ENCODE measurements at places on chromosomes 6 and 20.

DNA sequence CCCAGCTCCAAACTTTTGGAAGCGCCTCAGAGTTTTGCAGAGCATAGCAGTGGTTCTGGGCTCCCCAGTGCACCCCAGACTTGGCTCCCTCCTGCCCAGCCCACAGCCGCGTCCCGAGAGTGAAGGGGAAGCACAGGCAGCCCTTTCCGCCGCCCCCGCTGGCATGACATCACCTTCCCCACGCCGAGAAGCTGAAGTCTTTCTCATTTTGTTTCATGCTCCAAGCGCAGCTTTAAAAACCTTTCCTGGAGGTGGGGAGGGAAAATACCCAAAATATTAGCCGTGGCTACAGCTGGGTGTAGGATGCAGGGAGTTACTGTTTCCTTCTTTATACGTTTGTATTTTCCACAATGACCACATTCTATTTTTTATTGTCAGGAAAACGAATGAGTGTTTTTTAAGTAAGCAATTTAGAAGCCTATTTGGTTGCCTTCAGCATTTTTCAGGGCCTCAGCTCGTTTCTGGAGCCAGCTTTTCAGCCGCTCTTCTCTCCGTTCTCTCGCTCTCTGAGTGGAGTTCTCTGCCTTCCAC, 72.9 kb downstream of the SNX5 start:
- peak; percentile 86 for DNase-seq

GRCh38 chr6:25010902-25011625, 75.3 kb upstream of the RIPOR2 start:
- no peak for DNase-seq

- no peak for DNase-seq
Observed at GRCh38 chr6:8006208-8006607, 58.0 kb downstream of the BLOC1S5 start.

GRCh38 chr6:127520066-127520465, 931 bp upstream of the MTCL3 start:
- DNase-seq: no peak

- DNase-seq: no peak
Observed at GRCh38 chr6:128641703-128642102, 121.3 kb upstream of the PTPRK start.

DNA sequence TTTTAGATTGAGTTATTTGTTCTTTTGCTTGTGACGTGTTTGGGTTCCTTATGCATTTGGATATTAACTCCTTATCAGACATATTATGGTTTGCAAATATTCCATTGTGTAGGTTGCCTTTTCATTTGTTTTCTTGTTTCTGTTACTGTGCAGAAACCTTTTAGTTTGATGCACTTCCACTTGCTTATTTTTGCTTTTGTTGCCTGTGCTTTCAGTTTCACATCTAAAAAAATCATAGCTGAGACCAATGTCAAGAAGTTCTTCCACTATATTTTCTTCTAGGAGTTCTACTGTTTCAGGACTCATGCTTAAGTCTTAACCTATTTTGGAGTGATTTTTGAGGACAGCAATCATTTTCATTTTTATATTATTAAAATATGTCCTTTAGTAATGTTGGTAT, 113.5 kb downstream of the EPM2A start:
- no peak for DNase-seq

DNA sequence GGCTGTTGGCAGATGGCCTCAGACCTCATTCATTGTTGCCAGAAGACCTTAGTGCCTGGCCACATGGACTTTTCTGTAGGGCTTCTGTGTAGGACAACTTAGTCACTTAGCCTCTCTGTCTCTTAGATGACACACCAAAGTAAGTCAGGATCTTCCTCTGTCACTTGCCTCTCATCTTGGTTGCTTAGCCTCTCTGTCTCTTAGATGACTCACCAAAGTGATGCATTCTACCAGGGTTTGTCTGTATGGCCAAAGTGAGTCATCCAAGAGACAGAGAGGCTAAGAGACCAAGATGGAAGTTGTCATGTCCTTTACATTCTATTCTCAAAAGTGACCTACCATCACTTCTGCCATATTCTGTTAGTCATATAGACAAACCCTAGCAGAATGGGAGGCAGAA, 255.9 kb upstream of the DEFB112 start:
- DNase-seq: no peak

DNA sequence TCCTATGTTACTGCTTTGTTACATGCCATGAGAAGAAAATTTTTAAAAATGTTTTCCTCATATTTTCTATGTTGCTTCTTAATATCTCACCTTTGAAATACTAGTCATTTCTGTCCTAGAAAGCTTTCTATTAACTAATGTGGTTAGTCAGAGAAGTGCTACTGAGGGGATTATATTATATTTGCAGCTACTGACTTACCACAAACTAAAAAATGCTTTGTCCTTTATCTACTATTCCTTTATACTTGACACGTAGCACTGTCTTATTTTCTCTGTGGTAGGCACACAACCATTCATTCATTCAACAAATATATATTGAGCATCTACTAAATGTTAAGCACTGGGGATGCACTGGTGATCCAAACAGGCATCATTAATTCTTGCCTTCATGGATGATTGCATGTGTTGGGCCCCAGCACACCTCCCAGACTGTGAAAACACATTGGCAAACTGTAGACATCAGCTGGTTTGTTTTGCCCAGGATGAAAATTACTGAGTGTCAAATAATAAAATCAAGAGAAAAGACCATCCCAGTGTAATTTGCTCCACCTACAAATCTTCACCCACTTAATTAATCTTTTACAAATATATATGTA, 10.7 kb upstream of the MLIP start:
- DNase-seq: no peak

DNA sequence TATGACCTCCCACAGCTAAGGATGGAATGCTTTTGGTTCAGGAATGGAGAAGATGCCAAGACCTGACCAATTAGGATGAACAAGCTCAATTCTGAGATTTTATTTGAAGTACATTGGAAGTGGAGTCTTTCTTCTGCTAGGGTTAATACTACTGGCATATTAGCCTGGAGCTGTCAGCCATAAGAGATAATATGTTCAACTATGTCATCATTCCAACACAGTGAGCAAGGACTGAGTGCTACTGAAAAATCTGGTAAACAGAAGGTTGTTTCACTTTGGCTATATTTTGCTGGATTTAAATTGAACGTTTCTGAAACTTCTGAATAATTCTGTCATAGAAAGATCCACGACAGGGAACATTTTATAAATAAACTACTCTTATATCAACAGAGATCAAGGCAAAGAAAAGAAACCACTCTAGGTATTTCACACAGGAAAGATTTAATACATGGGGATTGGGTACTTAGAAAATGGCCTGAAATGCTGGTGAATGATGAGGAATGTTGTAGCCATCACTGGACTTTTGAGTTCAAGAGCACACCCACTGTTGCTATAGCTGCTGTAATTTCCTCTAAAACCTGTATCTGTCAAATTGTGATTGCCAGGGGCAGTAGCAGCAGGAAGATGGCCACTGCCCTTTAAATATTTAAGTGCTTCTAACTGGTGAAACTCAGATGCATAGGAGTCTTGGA, 200.5 kb downstream of the PLCB4 start:
- no peak for DNase-seq

GRCh38 chr6:157459327-157459726, 78.3 kb downstream of the ZDHHC14 start:
- DNase-seq: no peak

DNA sequence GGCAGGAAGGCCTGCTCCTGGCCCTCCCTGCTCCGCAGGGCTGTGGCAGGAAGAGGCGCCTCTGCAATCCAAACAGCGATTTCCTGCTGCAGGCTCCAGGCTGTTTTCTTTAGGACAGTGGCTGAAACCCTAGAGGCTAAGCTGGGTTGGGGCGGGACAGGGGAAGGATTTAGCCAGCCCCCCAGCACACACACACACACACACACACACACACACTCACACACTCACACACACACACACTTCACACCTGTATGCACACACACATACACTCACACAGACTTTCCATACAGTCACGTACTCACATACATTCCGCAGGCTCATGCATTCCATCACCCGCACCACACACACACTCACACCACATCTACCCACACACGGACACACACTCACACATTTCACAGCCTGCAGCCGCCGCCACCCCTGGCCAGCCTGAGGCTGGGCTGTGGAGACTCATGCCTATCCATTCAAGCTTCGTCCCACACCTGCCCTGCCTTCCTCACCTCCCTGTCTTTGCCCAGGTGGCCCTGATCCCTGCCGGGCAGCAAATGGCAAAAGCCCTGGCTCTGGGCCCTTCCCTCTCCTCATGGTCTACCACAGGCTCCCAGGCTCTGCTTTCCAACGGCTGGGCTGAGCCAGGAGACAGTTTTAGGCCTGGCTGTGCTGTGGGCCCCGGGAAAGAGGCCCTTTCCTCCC, 17.9 kb downstream of the MDFI start:
- DNase-seq: no peak

GRCh38 chr6:136720045-136720770, 72.1 kb downstream of the MAP3K5 start:
- DNase-seq: no peak

DNA sequence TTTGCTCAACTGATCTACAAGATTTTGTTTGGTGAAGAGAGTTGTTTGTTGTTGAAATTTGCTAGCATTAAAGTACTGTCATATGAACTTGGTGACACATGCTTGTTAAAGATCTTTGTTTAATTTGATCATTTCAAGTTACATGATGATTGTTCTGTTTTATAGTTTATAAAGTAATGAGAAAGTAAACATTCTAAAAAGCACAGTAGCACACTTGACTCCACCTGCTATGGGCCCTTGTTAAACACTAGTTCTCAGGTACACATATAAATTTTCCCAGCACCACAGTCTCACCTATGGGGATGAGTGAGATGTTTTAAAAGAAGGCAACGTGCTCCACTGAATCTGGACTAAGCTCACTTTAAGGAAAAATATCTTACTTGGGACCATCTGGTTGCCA, 14.1 kb downstream of the MCHR2 start:
- no peak for DNase-seq

- DNase-seq: no peak
Observed at GRCh38 chr6:24053057-24053456, 73.0 kb upstream of the NRSN1 start.

DNA sequence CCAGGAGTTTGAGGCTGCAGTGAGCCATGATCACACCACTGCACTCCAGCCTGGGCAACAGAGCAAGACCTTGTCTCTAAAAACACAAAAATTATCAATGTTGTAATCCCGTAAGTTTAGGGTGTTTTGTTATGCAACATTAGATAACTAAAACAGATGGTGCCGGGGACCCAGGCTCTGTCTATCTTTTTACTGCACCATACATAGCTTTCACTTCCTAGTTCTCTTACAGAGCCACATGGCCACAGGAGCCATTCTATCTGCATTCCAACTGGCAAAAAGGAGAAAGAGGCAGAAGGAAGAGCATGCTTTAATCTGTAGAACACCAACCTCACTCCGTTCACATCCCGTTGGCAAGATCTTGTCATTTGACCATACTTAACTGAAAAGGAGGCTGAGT, 5.4 kb upstream of the TCF15 start:
- no peak for DNase-seq

DNA sequence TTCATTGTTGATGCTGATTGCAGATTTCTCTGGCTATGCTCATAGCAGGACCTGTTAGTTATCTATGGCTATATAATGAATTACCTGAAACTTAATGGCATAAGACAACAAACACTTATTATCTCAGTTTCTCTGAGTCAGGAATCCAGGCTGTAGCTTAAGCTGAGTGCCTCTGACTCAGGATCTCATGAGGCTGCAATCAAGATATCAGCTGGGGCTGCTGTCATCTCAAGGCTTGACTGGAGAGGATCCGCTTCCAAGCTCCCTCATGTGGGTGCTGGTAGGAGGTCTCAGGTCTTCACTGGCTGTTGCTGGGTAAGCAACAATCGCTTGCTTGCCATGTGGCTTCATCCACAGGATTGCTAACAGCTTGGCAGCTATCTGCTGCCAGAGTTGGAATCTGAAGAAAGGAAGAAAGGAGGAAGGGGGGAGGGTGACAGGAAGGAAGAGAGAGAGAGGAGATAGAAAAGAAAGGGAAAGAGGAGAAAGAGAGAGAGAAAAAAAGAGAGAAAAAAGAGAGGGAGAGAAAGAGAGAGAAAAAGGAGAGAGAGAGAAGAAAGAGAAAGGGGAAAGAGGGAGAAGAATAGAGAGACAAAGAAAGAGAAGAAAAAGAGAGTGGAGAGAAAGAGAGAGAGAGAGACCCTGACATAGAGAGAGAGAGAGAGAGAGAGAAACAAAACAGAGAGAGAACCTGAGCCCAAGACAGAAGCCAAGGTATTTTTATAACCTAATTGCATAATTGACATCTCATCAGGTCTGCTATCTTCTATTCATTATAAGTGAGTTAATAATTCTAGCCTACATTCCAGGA, 579.0 kb upstream of the BTBD3 start:
- no peak for DNase-seq

- DNase-seq: no peak
Observed at GRCh38 chr20:10578607-10579006, 95.2 kb downstream of the JAG1 start.

DNA sequence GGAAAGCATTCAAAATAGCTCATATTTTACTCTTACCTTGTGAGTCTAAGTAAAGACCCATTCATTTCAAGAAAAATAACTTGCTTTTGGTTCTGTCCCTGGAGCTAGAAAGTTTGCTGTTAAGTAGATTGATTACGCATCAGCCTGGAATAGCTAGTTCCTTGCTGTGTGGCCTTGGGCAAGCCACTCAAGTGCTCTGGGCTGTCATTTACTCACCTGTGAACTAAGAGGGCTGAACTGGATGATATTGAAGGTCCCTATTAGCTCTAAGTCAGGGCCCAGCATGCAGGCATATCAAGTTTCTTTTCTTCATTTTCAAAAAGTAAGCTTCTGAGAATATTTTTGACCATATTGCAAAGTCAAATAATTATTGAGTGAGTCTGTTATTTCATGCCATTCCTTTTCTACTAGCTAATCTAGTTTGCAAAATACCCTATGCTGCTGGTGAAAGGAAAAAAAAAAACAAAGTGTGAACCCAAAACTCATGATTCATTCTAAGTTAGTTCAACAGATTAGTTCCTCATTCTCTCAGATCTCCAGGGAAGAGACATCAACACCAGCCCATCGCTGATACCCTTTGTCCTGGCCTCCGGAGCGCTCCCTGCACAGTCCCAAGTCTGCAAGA, 106.5 kb upstream of the GMDS start:
- no peak for DNase-seq

- no peak for DNase-seq
Observed at GRCh38 chr6:137697267-137697938, 169.7 kb upstream of the TNFAIP3 start.

DNA sequence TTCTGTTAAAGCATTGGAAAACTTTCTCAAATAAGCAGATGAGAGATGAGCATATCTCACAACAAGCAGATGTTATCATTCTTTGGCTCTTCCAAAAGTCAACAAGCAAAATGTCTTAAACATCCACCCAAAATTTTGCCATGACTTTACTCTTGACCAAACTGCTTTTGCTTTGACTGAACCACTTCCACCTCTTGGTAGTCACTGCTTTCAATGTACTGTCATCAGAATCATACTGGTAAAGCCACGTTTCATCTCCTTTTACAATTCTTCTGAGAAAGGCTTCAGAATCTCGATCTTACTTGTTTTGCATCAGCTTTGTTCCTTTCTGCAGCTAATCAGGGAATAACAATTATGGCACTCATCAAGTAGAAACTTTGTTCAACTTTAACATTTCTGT, 498.5 kb upstream of the GJE1 start:
- DNase-seq: no peak

GRCh38 chr6:21845018-21845417, 251.5 kb downstream of the SOX4 start:
- DNase-seq: no peak

- peak; percentile 23 for DNase-seq
Observed at GRCh38 chr6:170006071-170006899, 254.9 kb downstream of the ERMARD start.

All from upper lobe of left lung (tissue), 6 donors.